T-helper 17 cell (primary cell): ENCODE measurements at places on chromosomes 6 and 20. TPM values are rescaled to one million over a fixed set of nuclear protein-coding genes. Genes with fewer than 3 reads are reported as not detected.

RAB44 gene
- 0.77 TPM for total RNA-seq

GRCh38 chr6:31954511-31954910 is 4.3 kb downstream of the NELFE start:
- no peak for DNase-seq

DEFB114 gene
- total RNA-seq = not detected

TRIM10 gene
- total RNA-seq = 0.37 TPM

GRCh38 chr20:63502671-63503172 is 3.8 kb upstream of the EEF1A2 start:
- DNase-seq = no peak

UBR2 gene
- 40.7 TPM for total RNA-seq

PCK1 gene
- not detected for total RNA-seq

NECAB3 gene
- total RNA-seq = 12.2 TPM

SMOC2 gene
- not detected for total RNA-seq

TRIM40 gene
- total RNA-seq = 0.22 TPM

GRCh38 chr6:70110126-70111022 is 192.5 kb downstream of the COL9A1 start:
- DNase-seq = no peak

DNA sequence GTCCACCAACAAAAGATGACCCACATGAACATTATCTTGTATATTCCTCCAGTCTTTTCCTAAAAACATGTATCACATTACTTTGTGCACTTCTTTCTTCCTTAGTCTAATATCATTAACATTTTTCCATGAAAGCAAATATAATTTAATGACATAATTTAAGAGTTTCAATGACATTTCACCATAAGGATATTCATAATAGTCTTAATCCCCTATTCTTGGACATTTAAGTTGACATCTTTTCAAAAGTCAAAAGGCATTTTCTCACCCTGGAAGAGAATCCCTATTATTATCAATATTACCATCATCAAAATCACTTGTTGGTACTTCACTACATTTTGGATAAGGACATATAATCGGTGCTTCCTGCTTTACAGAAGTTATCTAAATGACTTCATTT is 31.3 kb downstream of the EPHA7 start:
- DNase-seq = no peak

DNA sequence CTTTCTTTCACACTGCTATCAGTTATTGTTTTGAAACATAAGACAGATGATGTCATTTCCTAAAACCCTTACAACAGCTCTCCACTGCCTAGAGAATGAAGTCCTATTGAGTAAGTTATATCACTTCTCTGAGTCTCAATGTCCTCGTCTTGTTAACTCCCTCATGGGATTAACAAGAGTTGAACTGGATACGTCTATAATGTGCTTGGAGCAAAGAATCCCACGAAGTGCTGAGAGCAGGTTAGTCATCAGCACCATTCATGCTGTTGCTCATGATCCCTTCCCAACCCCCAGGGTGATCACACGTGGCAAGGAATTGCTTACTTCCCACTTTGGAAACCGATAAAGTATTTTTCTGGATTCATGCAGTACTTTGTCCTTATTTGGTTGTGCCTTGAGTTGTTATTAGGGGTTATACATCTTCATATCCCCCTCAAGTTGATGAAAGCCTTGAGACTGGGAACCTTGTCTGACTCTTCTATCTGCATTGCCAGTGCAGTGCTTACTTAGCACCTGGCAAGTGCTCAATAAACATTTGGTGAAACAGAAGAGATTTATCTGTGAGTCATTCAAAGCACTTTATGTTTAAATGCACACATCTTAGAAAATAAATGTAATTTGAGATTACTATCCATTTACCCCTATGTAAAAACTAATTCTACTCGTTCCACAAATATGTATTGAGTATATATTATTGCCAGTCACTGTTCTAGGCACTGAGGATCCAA is 487.5 kb downstream of the EPM2A start:
- no peak for DNase-seq

DNA sequence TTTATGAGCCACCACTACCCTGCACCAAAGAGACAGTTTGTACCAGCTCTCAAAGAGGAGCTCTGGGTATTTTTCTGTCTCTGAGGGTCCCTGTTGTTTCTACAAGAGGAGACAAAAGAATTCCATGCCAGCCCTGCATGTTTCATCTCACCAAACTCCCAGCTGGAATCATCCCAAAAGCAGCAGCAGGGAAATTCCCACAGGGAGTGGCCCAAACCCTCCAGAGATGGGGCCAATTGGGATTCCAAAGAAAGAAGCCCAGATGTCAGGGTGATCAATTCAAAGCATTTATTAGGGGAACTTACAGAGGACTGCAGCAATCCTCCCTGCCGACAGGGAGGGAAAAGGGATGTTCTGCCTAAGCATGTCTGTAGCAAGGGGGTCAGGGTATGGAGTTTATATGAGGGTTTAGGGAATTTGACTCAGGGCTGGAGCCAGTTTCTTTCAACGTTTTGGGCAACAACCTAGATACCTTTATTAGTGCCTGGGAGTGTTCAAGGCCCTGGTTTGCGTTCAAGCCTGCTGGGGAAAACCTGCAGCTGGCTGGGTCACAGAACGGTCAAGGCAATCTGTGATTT is 47.2 kb downstream of the MUC22 start:
- DNase-seq = no peak

DNA sequence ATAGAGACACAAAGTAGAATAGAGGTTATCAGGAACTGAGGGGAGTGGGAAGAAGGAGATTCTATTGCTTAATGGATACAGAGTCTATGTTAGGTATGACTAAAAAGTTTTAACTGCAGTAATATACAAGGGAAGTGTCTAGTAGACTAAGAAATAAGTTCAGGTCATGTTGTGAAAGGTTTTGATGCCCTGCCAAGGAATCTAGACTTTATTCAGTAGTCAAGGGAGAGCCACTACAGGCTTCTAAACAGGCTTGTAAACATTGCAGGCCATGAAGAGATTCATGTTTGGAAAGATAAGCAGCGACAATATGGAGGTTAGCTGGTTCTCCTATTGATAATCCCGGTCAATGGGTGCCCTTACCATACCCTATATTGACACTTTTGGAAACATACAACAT is 352.8 kb upstream of the SOX4 start:
- DNase-seq = no peak

GRCh38 chr20:64231621-64232550 is 23.7 kb upstream of the PCMTD2 start:
- DNase-seq = no peak

DNA sequence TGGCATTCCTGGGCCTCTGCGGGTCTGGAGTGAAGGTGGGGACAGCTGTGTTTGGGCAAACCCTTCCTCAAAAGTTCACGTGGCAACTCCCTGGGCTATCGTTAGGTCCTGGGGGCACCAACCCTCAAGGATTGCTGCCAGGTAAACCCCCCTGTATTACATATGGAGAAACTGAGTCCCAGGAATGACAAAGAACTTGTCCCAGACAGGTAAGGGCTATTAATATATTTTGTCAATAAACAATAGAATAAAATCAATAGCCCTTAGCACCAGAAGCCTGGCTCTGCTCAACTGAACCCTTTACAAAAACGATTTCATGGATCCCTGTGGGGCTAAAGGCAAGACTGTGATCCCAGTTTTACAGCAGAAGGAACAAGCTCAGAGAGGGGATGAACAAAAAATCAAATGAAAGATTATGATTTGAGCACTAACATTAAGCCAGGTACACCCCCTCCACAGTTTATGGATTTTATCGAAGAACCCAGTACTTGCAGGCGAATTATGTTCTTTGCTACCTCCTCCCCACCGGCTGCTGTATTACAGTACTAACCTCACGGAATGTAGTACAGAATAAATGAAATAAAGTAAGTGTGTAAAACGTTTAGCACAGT is 2.7 kb downstream of the ID1 start:
- no peak for DNase-seq

GABRR1 gene
- not detected for total RNA-seq

SYCP2L gene
- total RNA-seq = not detected

SYCP2 gene
- 5.3 TPM for total RNA-seq

WFDC10B gene
- total RNA-seq = not detected

GRCh38 chr6:136290410-136291010 is 864 bp upstream of the BCLAF1 start:
- peak; percentile 69 for DNase-seq

- no peak for DNase-seq
These were observed 127.7 kb upstream of the LRFN2 start for GRCh38 chr6:40714576-40715564.

DNA sequence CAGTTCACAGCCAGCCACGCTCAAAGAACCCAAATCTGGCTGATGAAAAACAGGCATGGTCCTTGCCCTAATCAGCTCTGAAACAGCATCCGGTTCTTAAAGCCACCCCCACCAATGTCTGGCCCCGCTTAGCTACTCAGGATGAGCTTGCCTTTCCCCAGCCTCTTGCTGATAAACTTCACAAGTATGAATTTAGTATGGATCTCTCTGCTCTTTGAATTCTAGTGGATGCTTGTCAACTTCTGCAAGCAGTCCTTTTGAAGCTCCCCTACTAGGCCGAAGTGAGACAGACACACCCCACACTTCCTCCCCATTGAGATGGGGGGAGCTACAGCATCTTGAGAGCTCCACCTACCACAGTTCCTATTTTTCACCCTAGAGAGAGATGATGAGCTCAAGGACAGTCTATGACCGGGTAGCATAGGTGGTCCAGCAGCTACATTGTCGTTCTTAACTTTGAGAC is 36.7 kb downstream of the EBF4 start:
- no peak for DNase-seq

ADAT2 gene
- 19.1 TPM for total RNA-seq

DNA sequence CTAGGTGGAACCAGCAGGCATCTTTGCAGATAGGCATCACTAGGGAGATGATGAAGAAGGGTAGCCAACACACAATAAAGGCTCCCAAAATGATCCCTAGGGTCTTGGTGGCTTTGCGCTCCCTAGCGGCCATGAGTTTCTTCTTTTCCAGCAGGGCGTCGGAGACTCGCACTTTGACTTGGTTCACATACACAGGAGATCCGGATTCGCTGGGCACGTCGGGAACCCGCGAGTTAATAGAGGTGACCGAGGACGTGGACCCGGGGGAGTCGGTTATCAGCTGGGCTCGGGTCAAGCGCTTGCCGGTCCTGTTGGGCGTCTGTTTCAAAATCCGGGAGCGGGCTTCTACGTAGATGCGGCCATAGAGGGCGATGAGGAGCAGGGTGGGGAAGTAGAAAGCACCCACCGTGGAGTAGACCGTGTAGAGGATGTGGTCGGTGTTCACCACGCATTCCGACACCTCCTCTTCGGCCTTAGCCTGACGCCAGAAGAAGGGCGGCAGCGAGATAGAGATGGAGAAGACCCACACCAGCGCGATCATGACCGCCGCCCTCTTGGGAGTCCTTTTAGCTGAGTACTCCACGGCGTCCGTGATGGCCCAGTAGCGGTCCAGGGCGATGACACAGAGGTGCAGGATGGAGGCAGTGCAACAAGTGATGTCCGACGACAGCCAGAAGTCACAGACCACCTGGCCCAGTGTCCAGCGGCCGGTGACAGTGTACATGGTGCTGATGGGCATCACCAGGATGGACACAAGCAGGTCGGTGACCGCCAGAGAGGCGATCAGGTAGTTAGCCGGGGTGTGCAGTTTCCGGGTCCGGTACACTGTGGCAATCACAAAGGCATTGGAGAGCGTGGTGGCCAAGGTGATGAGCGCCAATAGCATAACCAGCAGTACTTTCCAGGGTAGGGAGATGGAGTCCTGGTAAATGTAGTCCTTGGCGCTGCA is 658 bp downstream of the HTR1B start:
- no peak for DNase-seq

LHFPL5 gene
- not detected for total RNA-seq

DNA sequence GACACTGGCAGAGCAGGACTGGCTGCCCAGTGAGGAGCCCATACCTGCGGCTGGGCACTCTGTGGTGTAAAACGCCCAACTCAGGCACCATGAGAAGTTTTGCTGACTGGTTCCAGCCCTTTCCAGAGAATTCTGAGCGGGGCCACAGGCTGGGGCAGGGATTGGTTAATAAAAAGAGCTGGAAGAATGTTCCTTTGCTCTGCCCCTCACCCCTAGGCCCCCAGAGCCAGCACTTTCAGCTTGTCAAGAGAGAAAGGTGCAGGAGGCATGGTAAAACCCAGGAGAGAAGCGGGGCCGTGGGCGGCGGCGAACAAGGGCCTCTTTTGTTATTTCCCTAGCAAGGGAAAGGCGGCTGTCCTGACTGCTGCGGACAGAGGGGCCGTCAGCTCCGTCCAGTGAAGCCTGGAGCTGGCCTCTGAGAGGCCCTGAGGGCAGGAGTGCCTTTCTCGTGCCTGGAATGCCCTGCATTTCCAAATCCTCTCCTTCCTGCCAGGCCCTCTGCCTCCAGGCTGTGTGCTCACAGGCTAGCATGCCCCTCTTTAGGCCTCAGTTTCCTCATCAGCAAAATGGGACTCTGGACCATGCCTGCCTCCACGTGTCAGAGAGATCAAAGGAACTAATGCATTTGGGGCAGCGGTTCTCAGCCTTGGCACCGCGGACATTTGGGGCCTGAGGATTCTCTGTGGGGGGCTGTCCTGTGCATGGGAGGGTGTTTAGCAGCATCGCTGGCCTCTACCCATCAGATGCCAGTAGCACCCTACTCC is 12.9 kb downstream of the SLC13A3 start:
- no peak for DNase-seq

- no peak for DNase-seq
These were observed 50.2 kb downstream of the GFRA4 start for GRCh38 chr20:3612795-3613572.

- DNase-seq = no peak
These were observed 98.5 kb upstream of the CDYL start for GRCh38 chr6:4677751-4678065.

DNA sequence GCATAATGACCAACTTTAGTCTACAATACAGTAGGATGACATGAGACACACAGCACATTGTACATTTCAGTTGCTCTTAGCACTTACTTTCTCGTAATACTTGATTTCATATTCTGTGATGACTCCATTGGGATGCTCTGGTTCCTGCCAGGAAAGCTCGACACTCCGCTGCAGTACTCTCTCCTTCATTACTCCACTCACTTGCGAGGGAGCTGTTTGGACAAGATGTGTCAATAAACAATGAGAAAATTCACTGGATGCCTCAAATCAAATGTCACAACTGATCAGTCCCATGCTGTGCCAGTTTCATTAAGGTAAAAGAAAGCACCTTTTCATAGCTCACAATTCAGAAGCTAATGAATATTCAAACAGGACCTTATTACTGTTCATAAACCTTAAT is 147.1 kb downstream of the EPHA7 start:
- no peak for DNase-seq

DNA sequence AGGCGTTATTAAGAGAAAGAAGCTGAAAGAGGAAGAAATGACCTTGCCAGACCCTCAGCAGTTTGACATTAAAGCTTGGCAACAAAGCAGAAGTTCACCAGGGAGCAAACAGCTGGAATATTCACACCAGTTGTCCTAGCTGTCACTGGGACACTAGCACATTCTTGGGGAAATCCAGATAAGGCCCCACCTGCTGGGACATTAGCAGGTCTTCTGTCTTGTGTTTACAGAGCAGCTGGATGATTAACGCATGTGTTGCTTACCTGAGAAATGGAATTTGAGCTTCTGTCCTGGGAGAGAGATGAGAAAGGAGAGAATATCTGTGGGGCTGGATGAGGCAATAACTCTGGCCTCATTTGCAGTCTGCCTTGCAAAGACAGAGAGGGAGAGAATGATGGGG is 137.6 kb upstream of the RIN2 start:
- no peak for DNase-seq
